ENCODE measurements at places on chromosomes 1 and 21.

GRCh38 chr1:115181231-115181630 lies 91.9 kb upstream of the TSPAN2 start:
- no peak for DNase-seq

- no peak for DNase-seq
These were observed 24.1 kb upstream of the MYCL start for GRCh38 chr1:39925721-39926342.

DNA sequence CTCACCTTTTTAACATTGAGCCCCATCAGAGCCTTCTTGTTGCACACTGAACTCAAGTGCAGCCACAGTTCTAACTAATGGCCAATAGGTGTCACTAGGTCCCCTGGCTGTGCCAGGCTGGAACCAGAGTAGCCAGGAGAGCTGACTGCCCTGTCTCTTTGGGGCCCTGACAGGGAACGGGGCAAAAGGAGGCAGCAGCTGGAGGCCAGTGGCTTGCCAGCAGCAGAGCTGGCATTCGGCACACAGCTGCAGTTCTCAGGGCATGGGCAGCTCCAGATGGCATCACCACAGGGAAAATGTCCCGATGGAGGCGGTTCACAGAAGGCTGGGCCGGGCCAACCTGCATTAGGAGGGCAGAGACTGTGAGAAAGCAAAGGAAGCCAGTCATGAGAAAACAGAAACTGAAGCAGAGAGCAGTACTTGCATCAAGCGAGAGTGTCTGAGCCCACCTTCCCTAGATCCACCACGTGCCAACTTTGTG lies 188.6 kb downstream of the FCRL5 start:
- no peak for DNase-seq

- no peak for DNase-seq
These were observed 38.7 kb downstream of the GNPAT start for GRCh38 chr1:231279683-231280082.

- no peak for DNase-seq
These were observed 27.5 kb upstream of the KDM4A start for GRCh38 chr1:43622471-43622870.

DNA sequence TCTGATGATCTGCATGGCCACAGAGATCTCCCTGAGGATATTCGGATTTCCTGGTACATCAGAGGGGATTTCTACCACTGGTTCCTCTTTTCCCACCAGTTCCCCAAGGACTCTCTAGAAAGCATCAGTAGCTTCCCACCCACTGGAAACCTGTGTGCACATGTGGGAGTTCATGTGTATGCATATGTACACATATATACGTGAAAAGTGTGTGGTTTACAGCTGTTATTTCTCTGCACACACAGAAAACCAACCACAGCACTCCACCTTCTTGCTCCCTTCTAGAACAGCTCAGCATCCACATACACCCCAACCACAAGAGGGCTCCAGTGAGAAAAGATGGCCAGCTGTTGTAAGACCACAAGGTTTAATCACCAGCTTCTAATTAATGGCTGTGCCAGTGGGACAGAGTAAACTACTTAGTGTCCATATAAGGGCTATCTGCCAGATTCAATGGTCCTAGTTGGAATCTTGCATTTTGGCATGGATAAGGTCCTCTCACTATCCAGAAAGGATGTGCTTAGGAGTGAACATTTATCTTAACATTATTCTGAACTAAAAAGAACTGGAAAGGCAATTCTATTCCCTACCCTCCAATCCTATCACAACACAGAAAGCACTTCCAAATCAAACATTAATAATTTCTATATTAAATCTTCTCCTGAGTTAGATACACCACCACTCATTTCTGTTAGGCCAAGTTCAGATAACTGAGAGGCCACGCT lies 24.1 kb downstream of the GPR3 start:
- DNase-seq, result no peak

- DNase-seq, result no peak
These were observed 30.8 kb downstream of the RNF19B start for GRCh38 chr1:32933742-32934322.

DNA sequence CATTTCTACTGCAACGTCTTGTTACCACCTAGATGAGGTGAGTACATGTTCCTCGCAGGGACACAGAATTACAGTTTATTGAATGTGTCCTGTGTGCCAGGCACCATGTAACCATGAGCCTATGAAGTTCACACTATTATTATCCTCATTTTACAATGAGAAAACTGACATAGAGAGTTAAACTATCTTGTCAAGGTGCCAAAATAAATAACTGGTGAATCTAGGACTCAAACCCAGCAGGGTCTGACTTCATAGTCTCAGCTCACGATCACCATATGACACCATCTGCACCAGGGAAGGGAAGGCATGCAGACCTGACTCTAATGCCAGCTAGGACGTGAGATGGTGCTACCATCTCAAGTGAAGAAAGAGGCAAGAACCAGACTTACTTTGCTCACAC lies 2.4 kb downstream of the SELE start:
- no peak for DNase-seq

DNA sequence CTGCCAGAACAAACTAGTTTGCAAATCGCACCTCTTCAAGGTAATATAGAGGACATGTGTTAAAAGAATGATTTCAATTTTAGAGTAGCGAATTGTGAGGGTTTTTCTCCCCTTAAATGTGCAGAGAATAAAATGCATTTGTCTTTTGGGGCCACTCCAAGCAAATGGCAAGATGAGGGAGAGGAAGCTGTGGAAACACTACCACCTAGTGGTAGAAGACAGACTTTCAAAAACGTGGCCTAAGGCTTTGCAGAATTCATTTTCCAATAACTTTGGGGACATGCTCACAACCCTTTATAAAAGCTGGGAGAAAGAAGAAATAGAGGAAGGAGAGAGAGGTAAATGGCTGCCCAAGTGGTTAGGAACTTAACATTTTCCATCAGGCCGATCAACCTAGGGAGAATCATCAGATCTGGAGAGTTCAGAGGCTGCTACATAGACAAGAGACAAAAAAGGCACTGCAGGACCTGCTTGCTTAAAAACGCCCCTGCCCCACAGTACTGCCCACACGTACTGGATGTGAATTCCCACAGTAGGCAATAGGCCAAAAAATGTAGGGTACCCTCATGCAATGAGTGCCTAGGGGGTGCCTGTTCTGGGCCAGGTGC lies 15.7 kb upstream of the RCAN1 start:
- no peak for DNase-seq

DNA sequence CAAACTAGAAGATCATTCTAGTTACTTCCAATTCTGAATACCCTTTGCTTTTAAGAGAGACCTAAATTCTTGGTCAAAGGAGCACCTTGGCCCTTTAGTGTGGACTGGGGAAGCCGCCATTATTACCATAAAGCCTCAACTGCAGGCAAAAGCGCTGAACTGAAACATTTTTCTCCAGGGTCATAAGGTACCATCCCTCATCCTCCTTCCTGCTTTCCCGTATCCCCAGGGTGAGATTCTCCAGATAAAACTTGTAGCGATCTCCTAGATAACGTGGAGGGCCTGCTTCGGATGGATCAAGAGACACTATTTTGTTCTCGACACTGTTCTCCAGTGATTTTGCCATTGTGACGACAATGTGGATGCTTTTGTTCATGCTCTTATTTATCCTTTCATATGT lies 9.8 kb downstream of the SLAMF1 start:
- DNase-seq, result no peak

GRCh38 chr1:228399531-228400236 lies 7.0 kb downstream of the TRIM11 start:
- DNase-seq, result no peak

- DNase-seq, result no peak
These were observed 96.0 kb downstream of the NOS1AP start for GRCh38 chr1:162165528-162165927.

- no peak for DNase-seq
These were observed 1.4 kb downstream of the RGS8 start for GRCh38 chr1:182682898-182683501.

- DNase-seq, result no peak
These were observed 33.0 kb upstream of the S100A7 start for GRCh38 chr1:153493343-153493960.

DNA sequence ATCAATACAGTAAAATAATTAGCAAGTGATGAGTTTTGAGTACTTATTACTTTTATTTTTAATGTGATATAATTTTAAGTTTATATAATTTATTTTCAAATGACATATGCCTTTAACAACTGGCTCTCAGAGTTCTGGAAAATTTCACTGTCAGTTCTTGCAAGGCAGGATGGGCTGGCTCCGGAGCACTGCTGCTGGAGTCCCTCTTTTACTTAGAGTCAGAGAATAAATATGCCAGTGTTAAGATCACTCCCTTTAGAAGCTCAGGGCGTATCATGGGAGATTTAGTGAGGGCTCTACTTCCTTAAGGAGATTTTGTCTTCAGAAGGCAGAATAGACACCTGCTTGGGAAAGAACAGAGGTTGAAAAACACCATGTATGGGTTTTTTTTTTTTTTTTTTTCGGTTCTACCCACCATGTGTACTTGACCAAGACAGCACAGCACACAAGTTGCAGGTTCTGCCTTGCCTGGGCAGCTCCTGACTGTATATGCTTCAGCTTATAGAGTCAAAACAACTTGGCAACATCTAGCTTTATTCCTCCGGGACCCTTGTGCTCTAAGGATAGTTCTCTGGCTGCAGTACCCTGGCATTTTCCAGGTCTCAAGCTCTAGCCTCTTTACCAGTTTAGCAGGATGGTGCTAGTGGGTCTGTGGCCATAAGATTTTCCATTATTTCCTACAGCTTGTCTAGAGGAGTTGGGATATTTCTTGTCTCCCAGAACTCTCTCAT lies 29.7 kb upstream of the FMOD start:
- DNase-seq, result no peak

DNA sequence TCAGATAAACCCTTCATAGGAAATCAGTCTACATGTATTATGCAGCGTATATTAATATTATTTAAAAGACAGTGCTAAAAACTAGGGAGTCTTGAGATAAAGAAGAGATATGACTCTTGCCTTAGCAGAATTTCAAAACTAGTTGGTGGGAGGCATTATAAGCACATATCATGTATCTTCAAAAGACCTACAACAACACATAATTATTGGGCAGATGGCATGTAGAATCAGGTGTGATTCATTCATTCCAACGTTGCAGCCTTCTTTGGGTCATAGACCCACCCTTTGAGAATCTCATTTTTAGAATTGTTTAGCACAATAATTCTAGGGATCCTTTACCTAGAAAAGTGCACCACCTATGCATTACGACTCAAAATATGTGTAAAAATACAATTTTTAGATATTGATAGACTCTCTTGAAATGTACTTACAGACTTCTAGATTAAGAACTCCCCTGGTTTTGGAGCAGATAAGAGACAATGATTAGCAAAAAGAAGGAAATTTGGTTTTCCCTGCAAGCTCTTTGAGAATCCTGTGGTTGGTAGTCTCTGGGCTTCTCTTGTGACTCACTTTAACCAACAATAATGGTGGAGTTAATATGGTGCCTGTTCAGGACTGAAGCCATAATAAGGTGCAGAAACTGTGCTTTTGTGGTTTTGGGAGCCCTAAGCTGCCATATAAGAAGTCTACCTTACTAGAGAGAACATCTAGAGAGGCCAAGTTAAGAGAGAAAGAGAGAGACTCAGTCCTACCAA lies 85.3 kb upstream of the RGS4 start:
- no peak for DNase-seq

GRCh38 chr1:31901838-31902509 lies 36.2 kb downstream of the PTP4A2 start:
- DNase-seq, result no peak

GRCh38 chr1:228022571-228023293 lies 15.9 kb downstream of the WNT3A start:
- no peak for DNase-seq

DNA sequence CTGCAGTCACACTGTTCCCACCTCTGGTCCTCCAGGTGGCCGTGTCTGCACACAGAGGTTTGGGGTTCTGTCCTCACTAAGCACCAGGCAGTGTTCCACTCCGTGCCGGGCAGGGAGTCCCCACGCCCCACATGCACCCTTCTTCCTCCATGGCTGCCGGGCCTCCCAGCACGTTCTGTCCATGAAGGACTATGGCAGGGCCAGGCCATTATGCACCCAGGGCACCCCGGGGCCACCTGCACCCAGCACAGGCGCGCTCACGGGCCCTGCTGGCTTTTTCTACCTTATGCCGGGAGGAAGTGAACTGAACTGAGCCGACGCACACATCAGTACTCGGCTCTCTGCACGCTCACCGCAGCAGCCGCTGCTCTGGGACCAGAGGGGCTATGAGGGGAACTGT lies 10.3 kb downstream of the PANK4 start:
- no peak for DNase-seq

DNA sequence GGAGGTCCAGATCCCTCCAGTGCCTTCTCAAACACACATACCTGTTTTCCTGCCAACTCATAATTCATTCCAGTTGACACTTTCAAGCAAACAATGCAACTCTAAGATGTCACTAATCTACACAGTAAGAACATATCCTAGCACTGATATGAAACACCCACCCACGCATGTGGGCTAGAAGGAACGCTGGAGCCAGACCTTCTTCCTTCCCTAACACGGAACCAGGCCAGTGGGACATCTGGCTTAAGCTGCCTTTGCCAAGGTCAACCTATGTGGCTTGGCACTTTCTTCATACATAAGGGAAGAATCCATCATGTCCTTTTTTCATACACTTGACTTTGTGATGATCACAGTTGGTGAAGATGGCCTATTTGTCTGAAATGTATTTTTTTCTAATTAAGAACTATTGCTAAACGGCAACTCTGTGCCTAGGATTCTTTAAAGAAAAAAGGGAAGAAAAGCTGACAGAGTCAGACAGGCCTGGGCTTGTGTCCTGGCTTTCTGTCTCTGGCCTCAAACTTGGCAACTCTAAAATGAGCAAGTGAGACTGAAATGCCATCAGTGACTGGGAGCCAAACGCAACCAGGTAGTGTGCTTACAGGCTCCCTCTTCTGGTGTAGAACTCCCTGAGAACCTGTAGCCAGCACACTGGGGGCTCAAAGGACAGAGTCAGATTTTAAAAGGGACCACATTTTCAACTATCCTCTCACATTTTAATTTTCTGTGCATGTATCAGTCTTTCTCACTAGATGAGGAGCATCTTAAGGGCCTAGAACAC lies 92.6 kb upstream of the BEND5 start:
- no peak for DNase-seq

DNA sequence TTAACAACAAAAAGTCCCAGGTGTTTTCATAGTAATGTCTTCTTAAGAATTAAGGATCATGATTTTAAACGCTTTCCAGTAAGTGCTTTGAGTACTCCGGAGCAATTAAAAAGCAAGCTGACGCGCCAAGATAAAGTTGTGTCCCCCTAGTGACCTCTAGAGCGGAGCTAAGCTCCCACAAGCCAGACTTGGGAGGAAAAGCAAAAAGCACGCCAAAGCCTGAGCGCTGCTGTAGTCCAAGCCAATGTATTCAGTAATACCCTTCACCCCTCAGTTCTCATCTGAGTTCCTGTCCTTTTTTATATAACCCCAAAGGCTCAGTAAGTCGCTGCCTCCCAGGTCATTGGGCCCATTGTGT lies 3.5 kb upstream of the SLC44A5 start:
- no peak for DNase-seq
